ENCODE measurements at places on chromosomes 7 and 10.

- DNase-seq, result no peak
Observed at GRCh38 chr10:88831709-88832108, 19.9 kb downstream of the ANKRD22 start.

DNA sequence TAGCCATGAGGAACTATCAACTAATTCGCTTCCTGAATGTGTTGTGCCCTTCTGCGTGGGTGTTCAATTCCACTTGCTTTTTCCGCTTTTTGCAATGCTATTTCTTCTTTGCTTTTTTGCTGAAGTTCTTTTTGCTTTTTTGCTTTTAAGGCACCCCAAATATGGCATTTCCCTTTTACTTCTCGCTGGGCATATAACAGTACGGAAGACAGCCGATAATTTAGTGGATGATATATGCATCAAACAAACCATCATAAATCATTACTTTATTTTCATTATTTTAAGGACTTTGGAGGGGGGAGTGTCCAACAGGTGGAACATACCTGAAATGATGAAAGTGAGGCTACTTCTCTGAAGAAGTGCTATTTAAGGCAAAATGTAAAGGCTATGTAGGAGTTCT is 277.0 kb upstream of the MTPN start:
- DNase-seq, result no peak

- DNase-seq, result no peak
Observed at GRCh38 chr7:65004575-65004974, 1.9 kb downstream of the ERV3-1 start.

DNA sequence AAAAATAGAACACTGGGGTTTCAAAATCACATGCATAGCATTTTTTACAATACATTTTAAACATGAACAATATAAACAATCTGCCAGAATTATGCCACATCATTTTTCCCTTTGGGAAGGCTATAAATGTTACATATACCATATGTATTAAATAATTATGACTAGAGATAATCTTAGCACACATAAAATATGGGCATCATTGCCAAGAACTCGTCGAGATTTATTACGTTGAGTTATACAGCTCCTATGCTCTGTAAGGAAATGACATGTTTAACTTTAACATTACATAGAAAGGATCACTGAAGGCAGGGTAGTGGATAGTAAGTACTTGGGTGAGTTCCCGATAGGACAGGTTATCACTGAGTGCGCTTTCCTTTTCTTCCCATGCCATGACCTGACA is 267.8 kb downstream of the PARD3 start:
- no peak for DNase-seq

GRCh38 chr7:91630581-91631380 is 249.7 kb downstream of the MTERF1 start:
- DNase-seq, result no peak

GRCh38 chr10:97190450-97190849 is 4.7 kb upstream of the SLIT1 start:
- no peak for DNase-seq

GRCh38 chr7:157271315-157271990 is 65.4 kb upstream of the DNAJB6 start:
- DNase-seq, result no peak

- DNase-seq, result no peak
Observed at GRCh38 chr10:30984563-30985328, 46.9 kb downstream of the ZNF438 start.

- DNase-seq, result no peak
Observed at GRCh38 chr10:75971402-75972211, 540.2 kb downstream of the LRMDA start.

GRCh38 chr7:139768249-139768824 is 9.5 kb downstream of the HIPK2 start:
- DNase-seq, result no peak

- no peak for DNase-seq
Observed at GRCh38 chr7:94380264-94380663, 14.4 kb upstream of the COL1A2 start.

GRCh38 chr10:132096223-132096622 is 30.5 kb downstream of the JAKMIP3 start:
- DNase-seq, result peak; percentile 5

DNA sequence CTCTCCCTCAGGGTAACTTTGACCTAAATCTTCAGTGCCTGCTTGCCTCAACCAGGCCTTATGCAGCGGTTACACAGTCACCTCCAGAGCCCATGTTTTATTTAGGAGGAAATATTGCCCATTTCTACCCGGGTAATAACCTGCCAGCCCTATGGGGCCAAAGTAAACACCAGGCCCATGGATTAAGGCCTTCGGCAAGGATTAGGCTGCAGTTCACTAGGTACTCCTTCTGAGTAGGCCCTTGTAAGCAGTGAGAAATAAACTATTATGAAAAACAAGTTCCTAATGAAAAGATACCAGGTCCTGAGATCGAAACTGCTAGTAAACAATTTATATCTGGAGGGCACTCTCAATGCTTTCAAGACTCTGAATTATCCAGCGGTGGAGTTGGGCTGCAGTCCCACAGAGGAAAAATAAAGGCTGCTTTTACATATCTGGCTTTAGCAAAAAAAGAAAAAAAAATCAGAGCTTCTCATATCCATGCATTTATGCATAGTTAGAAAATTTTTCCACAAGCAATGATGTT is 3.7 kb upstream of the HOXA10 start:
- DNase-seq, result no peak

All from suppressor macrophage treated with lipopolysaccharide for 4 hours (primary cell).